ENCODE measurements at places on chromosomes 2 and 18. TPM values are rescaled to one million over a fixed set of nuclear protein-coding genes. Genes with fewer than 3 reads are reported as not detected.

The SERPINB13 gene
- total RNA-seq = not detected

The SMYD5 gene
- total RNA-seq = 15.0 TPM

The RNF25 gene
- total RNA-seq = 26.2 TPM

The RBM44 gene
- 0.65 TPM for total RNA-seq

The HOXD1 gene
- total RNA-seq = not detected

The TUBB6 gene
- 358 TPM for total RNA-seq

The BAZ2B gene
- total RNA-seq = 72.3 TPM
